ENCODE measurements at places on chromosomes 7 and 10. TPM values are rescaled to one million over a fixed set of nuclear protein-coding genes. Genes with fewer than 3 reads are reported as not detected.

Gene MTPN
- total RNA-seq, result 181 TPM

Gene ATAD1
- total RNA-seq, result 26.3 TPM

Gene NEUROD6
- total RNA-seq, result not detected

Gene GIMAP2
- total RNA-seq, result 0.81 TPM

Gene SNCG
- 144 TPM for total RNA-seq

Gene PLEKHA1
- total RNA-seq, result 33.8 TPM

Gene DPYSL4
- total RNA-seq, result 4.8 TPM

Gene NMT2
- total RNA-seq, result 10.9 TPM

Gene HMX3
- total RNA-seq, result not detected

Gene CHAT
- not detected for total RNA-seq

Gene PNLIPRP2
- total RNA-seq, result not detected

Gene ZNF12
- 37.5 TPM for total RNA-seq

Gene SLC26A5
- total RNA-seq, result not detected

All from PC-9 (cell line).